Stimulated activated CD4-positive, alpha-beta T cell treated with anti-CD3 and anti-CD28 coated beads, Interleukin-1b, Interleukin-23, amount 100 ng/mL, for 1 hour (primary cell): ENCODE measurements at places on chromosomes 11 and 22.

DNA sequence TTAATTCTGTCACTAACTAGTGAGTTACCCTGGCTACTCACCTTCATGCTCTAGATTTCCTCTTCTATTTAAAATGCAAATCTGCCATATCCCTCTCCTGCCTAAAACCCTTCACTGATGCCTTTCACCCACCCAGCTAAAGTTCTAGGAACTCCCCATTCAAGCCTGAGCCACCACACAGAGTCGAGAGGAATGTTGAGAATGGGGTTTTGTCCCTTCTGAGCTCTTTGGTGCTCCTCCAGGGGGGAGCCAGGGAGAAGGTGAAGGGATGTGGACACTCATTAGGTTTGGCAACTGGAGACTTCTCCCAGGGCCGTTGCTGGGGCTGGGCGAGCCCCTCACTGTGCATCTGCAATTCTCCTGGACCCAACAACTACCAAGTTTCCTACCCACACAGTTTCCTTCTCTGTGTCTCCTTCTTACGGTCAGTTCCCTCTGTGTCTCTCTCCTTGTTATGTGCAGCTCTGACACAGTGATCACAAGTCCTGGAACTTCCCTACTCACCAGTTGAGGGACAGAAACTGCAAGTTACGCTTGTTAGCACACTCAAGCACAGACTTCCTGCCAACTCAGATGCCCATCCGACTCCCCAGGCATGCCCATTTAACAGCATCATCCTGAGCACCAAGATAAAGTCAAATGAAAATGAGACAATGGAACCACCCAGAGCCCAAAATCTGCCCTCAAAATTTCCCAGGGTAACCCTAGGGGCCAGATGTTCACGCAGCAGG is 6.5 kb upstream of the IL10RA start:
- no peak for DNase-seq

- DNase-seq: no peak
Measured at GRCh38 chr11:2207773-2208621, 36.4 kb upstream of the TH start.

GRCh38 chr22:37564111-37564711 is 3.9 kb downstream of the CDC42EP1 start:
- DNase-seq: no peak

GRCh38 chr11:126352934-126353801 is 2.3 kb upstream of the ST3GAL4 start:
- no peak for DNase-seq

DNA sequence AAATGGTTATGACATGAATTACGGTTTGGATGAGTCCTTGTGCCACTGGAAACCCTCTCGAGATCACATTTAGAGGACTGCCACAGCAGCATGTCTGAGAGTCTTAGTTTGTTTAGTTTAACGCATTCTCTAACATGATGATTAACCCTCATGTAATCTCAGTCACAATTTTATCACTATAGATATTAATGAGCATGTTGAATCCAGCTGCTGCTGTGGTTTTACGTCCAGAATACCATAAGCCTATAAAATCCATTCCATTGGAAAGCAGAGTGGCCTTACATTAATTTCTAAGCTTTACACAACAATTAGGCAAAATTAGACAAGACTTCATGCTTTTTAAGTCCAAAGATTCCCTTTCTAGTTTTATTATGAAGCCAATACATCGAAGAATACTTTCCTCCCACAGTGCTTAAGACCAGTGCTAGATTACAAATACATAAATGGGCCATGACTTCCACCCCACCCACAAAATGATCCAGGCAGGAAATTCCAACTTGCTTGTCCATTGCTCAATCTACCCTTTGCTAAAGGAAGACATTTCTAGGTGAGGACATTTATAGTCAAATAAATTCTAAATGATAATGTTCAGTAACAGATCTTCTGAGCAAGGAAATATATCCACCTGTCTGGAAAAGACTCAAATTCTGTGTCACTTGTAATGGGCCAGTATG is 3.5 kb upstream of the ELMOD1 start:
- DNase-seq: no peak

- no peak for DNase-seq
Measured at GRCh38 chr11:7246179-7246578, 5.5 kb upstream of the SYT9 start.

GRCh38 chr11:119422809-119423508 is at the start of gene THY1:
TSS of gene THY1 (minus strand) at chr11:119423172. CDS start at chr11:119420905, 2,267 bp downstream.
- no peak for DNase-seq

- DNase-seq: no peak
Measured at GRCh38 chr11:110522471-110522870, 92.7 kb downstream of the FDX1 start.

DNA sequence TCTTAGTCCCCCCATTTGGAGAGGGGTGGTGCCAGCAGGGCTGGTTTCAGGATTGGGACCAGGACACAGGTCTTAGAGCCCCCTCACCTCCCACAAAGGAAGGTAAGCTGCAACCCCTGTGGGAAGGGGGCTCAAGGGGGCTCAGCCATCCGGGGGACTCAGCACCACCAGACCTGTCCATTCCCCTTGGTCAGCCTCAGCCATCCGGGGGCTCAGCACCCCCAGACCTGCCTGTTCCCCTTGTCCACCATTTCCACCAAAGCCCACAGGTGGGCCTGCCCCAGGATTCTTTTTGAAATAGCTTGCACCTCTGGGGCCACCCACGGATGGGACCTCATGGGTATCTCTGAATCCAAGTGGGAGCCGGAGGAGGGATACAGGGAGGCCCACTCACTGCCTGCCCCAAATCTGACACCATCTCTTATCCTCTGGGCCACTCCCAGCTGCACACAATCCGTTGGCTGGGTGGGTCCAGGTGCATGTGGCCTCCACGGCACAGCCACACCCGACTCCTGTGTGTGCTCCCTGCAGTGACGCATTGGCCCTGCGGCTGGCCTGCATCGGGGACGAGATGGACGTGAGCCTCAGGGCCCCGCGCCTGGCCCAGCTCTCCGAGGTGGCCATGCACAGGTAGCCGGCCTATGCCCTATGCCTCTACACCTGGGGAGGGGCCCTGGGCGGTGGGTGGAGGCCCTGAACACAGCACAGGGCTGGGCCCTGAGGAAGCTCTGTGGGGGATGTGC is 15.9 kb downstream of the MCAT start:
- DNase-seq: no peak

- no peak for DNase-seq
Measured at GRCh38 chr22:27512283-27512761, 289.2 kb downstream of the MN1 start.

GRCh38 chr11:27839226-27839913 is 139.1 kb upstream of the BDNF start:
- no peak for DNase-seq

DNA sequence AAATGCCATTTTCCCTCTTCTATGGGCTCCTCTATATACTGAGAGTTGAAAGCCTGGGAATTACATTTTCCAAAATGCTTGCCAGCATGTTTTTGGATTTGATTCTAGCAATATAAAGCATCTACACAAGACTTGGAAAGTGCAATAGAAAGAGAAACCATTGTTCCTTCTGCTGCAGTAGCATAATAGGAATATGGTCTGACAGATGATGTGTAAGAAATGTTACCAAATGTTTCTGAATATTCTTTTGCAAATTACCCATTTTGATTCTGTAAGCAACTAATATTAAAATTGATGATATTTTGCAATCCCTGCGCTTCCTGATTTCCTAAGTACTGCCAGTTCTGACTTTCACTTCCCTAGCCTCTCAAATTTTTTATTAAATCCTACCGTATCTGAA is 61.6 kb downstream of the CASP12 start:
- no peak for DNase-seq

GRCh38 chr11:132520199-132520598 is 1012.1 kb downstream of the OPCML start:
- no peak for DNase-seq

DNA sequence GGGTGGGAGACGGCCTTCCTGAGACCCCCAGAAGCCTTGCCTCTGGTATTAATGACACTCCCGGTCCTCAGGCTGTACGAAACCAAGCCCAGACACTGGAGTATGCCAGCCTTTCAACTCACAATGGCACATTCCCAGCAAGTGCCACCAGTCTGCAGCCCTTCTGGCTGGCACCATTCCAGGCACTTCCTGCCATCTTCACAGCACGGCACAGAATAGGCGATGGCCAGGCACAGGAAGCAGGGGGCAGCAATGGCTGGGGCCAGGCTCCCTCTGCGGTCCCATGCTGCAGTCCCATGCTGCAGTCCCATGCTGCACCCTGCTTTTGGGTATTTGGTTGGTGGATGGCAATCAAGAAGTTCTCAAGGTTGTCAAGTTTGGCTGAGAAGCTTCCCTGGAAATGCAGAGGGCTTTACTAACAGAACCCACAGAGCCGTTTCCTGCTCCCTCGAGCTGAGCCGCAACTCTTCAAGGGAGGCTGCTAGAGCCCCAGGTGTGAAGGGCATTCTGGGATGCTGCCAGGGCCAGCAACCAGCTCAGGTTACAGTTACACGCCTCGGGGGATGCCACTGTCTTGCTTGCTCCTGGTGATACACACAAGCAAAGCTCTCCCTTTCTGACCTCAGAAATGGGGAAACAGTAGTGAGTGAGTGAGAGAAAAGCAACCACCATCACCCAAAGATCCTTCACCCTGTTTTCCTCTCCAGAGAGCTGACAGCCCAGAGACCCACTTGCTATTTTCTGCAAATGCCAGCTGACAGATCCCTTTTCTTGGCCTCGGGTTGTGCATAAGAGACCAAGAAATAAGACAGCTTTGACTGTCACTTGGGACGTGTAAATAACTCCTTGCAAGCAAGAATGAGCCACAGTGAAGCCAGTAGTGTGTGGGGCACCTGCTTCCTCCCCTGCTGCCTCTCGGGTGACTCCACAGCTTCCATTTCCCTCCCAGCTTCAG is 23.9 kb downstream of the LRFN4 start:
- no peak for DNase-seq

GRCh38 chr11:33976495-33977199 is 74.9 kb upstream of the CAPRIN1 start:
- no peak for DNase-seq

- no peak for DNase-seq
Measured at GRCh38 chr22:46358766-46359165, 23.3 kb downstream of the TRMU start.

DNA sequence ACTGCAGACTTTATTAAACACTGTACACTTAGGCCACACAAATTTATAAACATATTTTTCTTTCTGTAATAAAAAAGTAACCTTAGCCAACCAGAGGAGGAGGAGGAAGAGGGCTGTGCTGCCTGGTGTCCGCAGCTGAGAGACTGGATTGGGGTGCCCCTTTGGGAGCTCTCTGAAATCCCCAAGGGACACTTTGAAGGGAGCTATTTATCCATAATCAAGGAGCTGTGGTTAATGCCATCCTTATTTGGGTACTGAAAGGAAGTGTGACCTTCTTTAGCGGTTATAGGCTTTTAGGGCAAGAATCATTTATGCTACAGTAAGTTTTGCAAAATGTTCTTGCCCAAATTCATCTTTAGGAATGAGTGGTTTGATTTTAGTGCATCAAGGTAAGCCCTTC is 125.8 kb downstream of the RASSF10 start:
- no peak for DNase-seq

GRCh38 chr11:27012234-27012921 is 18.5 kb downstream of the FIBIN start:
- no peak for DNase-seq

- DNase-seq: no peak
Measured at GRCh38 chr11:130159657-130160497, at the start of gene ST14. TSS of gene ST14 (plus strand) at chr11:130159782. CDS start at chr11:130159980, 198 bp downstream.

GRCh38 chr22:23119494-23120414 is 22.0 kb downstream of the RSPH14 start:
- DNase-seq: no peak
